ENCODE measurements at places on chromosomes 1 and 21.

- DNase-seq = no peak
Observed at GRCh38 chr1:6157528-6158174, 22.5 kb downstream of the CHD5 start.

DNA sequence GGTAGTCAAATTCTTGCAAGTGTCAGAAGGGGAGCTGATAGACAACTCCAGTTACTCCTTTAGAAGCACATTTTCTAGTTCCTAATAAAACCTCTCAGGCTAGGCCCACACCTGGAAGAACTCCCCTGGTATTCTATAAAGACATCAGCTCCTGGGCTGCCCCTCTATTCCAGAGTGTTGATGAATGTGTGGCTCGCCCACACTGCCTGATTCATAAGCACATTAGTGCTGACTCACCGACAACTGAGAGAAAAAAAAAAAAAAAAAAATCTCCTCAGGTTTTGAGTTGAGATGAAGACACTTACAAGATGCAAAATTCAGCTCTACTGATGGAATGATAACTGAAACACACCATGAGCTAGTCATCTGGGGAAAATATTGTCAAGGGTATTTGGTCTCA lies 188.1 kb downstream of the TNR start:
- DNase-seq = no peak

GRCh38 chr1:63135174-63135512 lies 187.2 kb upstream of the FOXD3 start:
- no peak for DNase-seq

DNA sequence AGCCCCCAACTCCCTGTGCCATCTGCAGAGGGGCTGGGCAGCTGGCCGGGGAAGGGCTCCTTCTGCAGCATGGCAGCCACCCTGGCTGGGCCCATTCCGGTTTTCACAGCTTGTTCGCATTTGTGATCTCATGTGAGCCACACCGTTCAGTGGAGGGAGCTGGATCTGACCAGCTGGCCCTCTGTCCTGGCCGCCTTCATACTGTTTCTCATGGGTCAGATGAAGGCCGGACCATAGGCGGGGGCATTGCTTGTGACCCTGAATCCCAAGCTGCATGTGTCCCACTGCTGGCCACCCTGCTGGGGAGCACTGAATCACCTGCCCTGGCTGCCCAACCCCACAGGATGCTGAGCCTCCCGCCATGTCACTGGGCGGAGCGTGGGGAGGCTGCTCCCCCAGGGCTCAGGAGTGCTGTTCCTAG lies 36.4 kb upstream of the PRSS38 start:
- DNase-seq = no peak

DNA sequence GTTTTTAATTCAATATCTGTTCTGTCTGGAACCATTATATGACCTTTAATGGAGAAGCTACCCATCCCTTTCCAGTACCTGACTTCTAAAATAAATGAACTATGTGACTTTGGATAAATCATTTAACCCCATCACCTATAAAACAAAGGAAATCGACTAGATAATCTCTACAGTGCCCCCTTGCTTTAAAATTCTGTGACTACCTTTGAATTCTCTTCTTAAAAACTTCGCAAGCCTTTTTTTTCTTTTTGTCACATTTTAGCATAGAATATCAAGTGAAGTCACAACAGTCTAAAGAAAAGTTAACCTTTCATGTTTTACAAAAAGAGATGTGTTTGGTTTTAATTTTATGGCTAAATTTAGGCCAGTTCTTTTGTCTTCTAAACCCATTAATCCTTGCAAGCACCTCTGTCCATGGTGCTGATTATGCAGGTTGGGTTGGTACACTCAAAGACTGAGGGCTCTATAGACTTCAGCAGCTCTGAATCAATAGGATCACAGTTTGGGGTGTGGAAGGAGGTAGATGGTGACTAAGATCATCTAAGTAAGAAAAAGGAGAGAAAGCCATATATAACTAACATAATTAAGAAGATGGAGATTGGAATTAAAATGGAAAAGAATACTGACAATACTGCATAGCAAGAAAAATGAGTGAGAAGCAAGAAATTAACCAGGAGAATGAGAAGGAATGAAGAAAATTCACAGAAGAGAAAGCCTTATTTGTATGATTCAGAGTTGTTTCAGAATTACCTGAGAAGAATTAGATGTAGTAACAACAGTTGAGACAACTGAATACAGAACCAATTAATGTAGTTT lies 59.2 kb downstream of the TBX15 start:
- no peak for DNase-seq

DNA sequence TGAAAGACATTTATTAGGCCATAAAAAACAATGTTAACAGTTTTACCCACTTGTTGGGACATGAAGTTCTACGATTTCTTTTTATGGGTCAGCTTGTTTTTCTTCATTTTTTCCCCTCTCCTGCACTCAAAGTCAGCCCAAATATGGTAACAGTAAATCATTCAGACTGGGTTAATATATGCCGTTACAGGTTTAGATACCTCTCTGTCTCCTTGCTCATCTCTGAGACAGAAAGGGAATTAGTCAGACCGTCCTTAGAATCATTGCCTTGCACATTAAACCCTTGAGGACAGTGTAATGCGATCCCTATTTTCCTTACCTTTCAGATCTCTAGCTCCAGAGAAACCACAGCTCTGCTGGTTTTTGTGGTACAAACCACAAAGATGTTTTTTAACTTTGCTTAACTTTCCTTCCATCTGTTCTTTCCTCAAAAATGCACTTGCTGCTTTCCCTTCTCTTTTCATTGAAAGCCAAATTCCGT lies 613.3 kb downstream of the PLPP3 start:
- DNase-seq = no peak
